NCI-H1048 (cell line): ENCODE measurements at places on chromosomes 16 and 17.

DNA sequence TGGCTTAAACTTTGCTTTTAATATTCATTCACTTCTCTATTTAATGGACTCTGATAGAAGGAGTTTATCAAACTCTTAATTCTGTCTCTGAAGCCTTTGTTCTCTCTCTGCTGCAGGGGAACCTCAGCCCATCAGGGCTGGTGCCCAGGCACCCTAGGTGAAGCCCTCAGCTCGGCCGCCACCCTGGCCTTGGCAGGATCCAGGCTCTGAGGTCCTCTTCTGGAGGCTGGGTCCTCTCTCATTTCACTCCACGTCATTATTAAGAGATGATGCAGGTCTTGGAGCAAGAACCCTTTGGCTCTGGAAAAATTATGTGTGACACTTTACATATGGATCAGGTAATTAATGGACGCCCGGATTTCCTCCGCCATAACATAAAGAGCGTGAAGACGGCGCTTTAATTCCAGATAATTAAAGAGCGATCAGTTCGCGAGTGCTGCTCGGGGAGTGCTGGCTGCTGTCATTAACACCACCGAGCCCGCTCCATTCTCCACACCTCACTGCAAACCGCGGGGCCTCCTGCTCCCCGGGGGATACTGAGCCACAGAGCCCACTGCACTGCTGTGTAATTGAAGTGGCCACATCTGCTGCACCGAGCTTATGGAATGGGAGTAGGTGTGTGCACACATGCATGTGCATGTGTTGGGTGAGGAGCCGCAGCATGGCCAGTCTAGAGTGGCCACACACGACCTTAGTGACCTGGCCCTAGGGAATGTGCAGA is 259.4 kb upstream of the TNRC6C start:
- DNase-seq, result no peak

DNA sequence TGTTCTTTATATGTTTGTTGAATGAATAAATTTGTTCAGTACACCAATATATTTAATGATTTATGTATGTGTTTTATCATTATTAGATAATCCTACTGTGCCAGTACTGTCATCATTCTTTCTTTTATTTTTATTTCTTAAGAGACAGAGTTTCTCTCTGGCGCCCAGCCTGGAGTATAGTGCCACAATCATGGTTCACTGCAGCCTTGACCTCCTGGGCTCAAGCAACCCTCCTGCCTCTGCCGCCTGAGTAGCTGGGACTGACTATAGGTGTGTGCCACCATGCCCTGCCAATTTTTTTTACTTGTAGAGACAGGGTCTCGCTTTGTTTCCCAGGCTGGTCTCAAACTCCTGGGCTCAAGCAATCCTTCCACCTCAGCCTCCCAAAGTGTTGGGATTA is 41.8 kb downstream of the PAFAH1B1 start:
- DNase-seq, result no peak

DNA sequence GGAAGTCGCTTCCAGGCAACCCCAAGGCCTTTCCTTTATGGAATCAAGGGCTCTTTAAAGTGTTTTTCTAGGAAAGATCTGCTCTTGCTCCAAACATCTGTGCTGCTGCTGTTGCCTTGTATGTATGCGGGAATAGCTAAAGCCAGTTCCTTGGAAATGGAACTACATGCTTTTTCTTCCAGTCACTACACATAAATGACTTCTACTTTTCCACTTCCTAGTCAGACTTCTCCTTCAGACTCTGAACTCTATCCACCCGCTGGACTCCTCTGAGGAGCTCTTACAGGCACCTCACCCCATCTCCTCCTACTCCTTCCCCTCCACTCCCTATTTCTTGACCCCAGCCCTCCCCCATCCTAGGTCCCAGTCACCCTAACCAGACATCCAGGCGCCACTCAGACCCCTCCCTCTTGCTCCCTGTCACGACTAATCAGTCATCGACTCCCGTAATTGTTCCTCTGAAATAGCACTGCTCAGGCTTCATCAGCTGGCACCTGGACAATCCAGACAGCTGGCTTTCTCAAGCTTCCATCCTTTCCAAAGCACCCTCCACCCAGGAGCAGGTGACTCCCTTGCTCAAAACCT is 15.0 kb upstream of the PEMT start:
- DNase-seq, result no peak

DNA sequence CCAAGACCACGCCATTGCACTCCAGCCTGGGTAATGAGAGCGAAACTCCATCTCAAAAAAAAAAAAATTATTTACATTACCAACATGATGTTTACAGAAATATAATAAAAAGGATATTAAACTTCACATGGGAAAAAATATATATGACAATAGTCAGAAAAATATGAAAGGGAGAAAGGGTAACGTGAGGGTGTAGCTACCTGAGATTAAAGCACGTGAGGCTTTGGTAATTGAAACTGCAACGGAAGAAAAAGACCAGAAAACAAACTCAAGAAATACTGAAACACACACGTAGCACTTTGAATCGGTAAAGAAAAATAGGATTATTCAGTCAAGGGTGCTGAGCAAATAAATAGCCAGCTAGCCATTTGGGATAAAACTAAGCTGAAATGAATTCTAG is 53.6 kb downstream of the CYTH1 start:
- DNase-seq, result no peak

- no peak for DNase-seq
Observed at GRCh38 chr17:72121164-72122009, 567 bp downstream of the SOX9 start.

GRCh38 chr16:85209526-85210121 is 97.4 kb upstream of the CIBAR2 start:
- no peak for DNase-seq

DNA sequence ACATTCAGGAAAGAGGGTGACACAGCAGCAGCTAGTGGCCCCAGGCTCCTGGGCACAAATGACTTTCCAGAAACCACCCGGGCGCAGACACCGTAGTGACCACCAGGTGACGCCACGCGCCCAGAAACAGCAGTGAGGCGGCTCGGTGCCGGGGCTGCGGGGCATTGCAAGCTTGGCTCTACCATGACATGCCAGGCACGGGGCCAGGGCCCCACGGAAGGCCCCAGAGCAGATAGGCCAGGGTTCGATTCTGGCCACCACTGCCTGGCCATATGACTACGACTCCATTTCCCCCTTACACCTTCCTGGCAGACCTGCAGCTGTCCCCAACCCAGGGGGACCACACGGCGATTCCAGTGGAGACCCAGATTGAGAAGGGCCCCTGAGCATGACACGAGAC is 6.7 kb downstream of the RHBDF1 start:
- no peak for DNase-seq

GRCh38 chr17:59425085-59425931 is 93.9 kb downstream of the YPEL2 start:
- DNase-seq, result no peak

DNA sequence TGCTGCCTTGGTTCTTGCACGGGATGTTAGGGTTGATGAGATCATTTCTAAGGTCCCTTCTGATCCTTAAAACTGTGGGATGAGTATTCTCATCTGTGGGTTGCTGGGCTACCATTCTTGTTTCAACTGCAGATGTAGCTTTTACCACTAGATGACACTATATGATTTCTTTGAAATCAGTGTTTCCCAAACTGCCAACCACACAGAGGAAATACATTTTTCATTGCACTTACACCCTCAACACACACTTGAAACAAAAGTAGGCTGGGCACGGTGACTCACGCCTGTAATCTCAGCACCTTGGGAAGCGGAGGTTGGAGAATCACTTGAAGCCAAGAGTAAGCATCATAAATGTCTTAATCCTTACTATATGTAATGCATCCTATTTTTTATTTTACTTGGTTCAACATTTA is 15.3 kb downstream of the LCMT1 start:
- no peak for DNase-seq

DNA sequence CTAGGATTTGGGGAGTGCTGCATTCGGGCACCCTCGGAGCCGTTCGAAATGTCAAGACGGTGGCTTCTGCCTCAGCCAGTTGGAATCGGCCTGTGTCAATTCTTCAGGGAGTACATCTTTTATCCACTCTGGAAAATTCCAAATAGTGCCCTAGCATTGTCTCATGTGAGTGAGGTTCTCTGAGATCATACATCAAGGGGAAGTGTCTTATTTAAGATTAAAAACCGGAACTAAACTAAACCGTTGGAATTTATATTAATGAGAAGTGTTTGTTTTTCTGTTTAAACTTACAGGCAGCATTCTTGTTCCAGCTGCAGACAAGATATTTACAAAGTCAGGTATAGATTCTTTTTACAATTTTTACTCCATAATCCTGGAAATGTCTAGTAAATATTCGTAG is 56.8 kb downstream of the SLC47A1 start:
- no peak for DNase-seq

DNA sequence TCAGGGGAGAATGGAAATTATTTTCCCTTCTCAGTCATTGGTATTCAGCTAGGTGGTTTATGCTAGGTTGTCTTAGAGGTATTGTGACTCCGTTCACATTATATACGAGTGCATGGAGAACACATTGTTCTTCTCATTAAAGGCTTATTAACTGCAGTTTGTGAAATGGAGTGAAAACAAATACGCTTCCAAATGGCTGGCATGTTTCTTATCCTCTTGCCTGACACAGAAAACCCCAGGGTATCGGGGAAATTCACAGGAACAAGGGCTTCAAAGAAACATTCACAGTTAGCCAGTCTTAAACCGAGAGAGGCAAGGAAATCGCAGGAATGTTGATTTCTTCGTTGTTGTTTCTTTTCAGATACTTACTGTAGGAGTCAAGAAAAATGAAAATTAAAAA is 1047.9 kb upstream of the RBFOX1 start:
- DNase-seq, result no peak

GRCh38 chr17:32689348-32689747 is 187.6 kb downstream of the MYO1D start:
- DNase-seq, result no peak
